Stimulated activated CD4-positive, alpha-beta T cell treated with anti-CD3 and anti-CD28 coated beads, TNF-alpha, amount 100 ng/mL, for 1 hour (primary cell): ENCODE measurements at places on chromosomes 16 and 17.

DNA sequence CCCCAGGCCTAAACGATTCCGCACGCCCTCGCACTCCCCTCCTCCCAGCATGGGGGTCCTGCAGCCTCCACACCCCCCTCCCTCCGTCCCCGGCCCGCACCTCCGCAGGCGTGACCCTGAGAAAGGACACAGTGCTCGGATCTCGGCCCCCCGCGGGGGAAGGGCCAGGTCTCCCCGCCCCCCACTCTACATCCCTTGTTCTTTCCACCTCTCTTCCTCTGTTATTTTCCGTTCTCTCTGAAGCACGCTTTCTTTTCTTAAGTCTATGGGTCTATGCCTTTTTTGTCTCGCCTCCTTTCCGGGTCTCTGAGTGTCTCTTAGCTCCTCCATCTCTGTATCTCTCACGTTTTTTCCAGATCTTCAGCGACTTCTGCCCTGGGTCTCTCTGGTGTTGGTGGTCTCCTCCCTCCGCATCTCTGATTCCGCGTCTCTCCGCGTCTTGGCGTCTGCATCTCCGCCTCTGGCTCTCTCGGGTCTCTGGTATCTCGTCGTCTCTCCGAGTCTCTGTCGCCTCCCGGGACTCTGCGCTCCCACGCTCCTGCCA is 2.1 kb upstream of the HES7 start:
- no peak for DNase-seq

DNA sequence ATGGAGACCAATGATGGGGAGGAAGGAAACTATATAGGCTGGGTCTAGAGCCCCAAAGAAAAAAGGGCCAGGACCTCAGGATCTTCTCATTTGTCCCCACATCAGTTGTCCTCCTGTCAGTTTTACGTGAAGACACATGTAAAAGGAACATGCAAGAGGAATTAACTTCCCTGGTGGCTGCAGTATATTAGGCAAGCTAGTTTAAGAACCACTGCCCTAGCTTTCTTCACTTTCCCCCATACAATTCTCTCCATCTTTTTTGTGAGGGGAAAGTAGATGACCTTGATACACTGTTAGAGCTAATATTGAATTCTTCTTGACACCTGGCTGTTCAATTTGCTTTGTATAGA is 2.3 kb downstream of the MAP3K3 start:
- no peak for DNase-seq

DNA sequence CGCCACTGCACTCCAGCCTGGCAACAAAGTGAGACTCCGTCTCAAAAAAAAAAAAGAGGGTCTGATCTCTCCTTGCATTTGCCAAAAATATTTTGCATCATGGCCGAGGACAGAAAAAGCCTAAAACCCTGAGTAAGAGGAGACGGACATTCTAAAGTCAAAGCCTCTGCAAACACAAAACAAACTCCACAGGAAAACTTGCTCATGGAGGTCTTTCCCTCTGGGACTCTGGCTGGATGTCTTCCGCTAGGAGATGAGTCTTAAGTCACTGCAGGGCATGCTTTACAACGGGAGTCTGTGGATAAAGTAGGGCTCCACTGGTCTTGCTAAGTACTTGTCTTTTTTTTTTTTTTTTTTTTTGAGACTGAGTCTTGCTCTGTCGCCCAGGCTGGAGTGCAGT is 74.0 kb downstream of the MRM3 start:
- no peak for DNase-seq

- no peak for DNase-seq
These were observed 110.2 kb upstream of the NLRP1 start for GRCh38 chr17:5694551-5694950.
